ENCODE measurements at places on chromosomes 5 and 9. TPM values are rescaled to one million over a fixed set of nuclear protein-coding genes. Genes with fewer than 3 reads are reported as not detected.
A peak's percentile ranks its signal among the peaks of the same experiment; 100 is the strongest.

- no peak for DNase-seq
Observed at GRCh38 chr9:5336688-5337087, 3.0 kb downstream of the RLN1 start.

GRCh38 chr5:180105827-180106312 is 34.3 kb upstream of the RNF130 start:
- DNase-seq: no peak

- DNase-seq: no peak
Observed at GRCh38 chr9:136820971-136821825, 13.4 kb downstream of the RABL6 start.

GRCh38 chr5:166781737-166782136 is 1509.7 kb upstream of the WWC1 start:
- peak; percentile 12 for DNase-seq

- DNase-seq: no peak
Observed at GRCh38 chr9:76989501-76989900, 30.0 kb upstream of the FOXB2 start.

DNA sequence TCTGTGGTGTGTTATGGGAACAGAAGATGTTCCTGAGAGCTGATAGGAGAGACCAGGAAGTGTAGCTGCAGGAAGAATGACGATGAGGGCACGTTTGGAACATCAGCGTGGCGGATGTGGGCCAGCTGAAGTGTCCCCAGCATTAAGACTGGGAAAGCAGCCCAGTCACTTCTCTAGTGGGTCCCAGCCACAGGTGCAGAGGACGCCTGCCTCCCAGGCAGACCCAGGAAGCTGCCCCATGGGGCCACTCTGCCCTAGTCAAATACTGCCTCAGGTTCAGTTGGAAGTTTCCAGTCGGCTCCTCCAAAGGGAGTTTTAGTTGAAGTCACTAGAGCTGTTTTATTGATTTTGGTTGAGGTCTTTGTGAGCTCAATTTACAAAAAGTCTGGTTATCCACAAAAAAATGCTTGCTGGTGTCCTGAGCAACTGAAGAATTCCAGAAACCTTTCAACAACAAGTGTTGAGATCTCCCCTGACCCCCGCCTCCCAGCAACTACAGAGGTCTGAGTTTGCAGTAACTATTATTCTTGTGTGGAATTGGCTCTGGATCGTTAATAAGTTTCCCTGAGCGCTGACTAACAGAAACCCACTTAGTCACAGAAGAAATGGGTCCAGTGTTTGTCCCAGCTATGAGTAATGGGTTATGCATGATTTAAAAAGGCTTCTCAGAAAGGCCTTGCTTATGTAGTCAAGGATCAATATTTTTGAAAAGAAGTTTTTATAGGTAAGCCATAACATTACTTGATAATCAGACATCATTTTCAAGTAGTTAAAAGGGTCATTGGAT is 294.1 kb downstream of the FANCC start:
- DNase-seq: peak; percentile 75

DNA sequence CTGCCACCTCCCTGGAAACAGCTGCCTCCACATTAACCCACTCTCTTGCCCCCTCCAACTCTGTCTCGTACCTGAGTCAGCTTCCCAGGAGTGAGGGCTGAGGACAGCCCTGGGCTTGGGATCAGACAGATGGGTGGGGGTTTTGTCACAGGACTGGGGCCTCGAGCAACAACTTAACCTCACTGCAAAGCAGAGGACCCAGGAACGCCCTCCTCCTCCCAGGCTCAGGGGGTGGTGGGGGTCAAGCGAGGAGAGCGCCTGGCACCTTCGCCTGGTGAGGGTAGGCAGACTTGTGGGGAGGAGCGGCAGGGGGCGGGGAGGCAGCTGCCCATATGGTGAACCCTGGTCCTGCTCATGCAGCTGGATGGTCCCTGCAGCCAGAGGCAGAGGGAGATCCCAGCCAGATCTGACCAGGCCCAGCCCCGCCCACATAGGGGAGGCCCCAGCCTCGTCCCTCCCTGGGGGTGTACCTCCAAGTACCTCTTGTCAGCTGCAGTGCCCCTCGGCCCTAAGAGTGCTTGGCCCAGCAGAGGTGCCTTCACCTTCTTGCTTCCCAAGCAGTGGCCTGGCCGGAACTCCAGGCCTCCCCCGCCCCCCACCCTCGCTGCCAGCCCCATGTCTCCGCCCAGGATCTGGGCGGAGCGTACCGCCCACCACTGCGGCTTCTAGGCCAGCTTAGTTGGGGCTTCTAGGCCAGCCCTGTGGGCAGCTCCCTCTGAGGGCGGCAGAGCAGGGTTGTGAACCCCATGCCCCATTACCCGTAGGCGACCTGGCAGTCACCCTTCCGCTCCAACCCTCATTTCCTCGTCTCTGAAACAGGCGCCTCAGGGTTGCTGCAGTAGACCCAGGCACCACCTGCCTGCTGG is at the start of gene SARDH:
Gene SARDH, minus strand, starts transcription at position 579 of the 866 bp plus-strand sequence. CDS start 4,179 bp downstream, outside the sequence.
- peak; percentile 79 for DNase-seq

- no peak for DNase-seq
Observed at GRCh38 chr5:33049842-33050241, 338.7 kb downstream of the NPR3 start.

DNA sequence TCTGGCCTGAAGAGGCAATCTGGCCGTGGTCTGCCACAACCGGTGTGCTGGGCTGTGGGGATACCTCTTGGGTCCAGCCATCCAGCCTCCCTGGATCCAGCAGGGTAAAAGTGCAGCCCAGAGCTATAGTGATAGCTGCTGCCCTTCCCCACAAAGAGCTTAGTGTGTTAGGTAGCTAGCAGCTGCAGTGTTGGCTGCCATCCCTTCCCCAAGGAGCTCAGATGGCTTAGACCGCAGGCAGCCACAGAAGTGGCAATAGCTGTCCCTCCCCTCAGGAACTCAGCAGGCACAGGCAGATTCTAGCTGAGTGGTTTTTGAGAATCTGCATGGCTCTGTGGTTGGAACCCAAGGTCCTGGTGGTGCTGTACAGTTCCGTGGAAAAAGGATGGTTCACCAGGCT is 40.1 kb downstream of the GIN1 start:
- DNase-seq: no peak

DNA sequence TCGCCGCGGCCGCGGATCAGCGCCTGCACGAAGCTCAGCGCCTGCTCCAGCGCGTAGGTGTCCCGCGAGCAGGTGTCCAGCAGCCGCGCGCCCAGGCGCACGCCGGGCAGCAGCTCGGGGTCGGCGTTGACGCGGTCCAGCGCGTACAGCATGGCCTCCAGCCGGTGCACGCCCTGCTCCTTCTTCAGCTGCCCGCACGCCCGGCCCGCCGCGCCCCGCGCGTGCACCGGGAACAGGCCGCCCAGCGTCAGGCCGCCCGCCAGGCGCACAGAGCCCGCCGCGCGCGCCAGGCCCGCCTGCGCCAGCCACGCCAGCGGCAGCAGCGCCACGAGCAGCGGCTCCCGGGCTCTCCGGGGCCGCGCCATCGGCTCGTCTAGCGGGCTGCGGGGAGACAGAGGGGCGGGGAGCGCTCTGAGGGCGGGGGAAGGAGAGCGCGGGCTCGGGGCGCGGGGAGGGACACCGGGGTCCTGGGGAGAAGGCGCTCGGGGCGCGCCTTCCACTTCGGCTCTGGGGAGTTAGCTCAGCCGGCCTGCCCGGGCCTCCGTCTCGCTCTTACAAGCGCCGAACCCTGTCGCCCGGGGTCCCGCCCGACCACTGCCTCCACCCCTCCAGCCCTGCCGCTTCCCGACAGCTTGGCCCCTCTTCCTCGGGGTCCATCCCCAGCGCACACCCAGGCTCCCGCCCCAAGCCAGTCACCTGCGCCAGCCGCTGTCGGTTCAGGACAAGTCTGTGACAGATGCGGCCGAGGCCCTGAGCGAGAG is at the start of gene GRM6:
Gene GRM6, minus strand, starts transcription at position 741 of the 761 bp plus-strand sequence. Its CDS starts 376 bp downstream, at position 365.
- peak; percentile 9 for DNase-seq

DNA sequence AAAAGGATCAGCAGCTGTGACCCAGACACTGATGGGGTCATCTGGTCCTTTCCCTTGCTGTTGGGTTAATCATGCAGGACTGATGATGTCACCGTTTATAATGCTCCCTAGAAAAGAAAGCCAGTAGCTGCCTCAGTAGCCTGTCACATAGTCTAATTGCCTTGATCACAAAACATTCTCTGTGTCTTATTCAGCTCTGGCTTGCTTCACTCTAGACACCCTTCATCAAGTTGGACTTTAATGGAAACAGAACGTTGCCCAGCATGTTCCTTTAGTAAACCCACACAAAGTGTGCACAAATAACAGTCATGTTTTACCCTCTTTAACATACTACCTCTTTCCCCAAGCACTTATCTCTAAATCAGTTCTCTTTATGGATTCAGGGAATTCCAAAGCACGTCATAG is 170.8 kb downstream of the SGCD start:
- DNase-seq: peak; percentile 43

- DNase-seq: peak; percentile 28
Observed at GRCh38 chr5:132830436-132831094, at the start of gene SHROOM1. Gene SHROOM1, minus strand, starts transcription at chr5:132830647. Its CDS starts 4,507 bp downstream, at chr5:132826140.

GRCh38 chr5:18281947-18282581 is 647.8 kb downstream of the TAF11L14 start:
- peak; percentile 61 for DNase-seq

DNA sequence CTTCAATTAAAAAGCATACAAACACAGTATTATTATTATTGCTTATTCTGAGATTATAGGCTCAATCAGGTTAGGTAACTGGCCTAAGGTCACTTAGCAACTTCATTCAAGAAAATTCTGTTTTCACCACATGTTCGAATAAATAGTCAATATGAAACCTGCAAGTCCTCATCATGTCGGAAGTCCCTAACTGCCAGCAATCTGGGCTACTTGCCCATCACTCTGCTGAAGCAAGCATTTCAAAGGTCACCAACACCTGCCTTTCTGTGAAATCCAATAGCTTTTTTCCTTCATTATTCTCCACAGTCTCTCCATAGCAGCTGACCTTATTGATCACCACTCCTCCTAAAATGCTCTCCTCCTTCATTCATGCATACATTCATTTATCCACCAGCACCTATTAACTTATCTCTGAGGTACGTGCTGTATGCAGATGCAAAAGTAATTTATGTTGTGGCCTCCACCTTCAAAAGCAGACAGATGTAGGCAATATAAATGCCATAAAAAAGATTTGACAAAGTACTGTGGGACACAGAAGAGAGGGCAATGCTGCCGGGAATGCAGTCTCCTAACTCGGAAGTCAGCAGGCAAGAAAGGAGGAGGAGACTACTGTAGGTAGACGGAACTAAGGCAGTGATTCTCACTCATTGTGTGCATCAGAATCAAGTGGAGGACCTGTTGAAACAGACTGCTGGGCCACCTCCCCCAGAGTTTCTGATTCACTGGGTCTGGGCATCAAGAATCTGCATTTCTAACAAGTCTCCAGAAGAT is 310.9 kb downstream of the BNC2 start:
- DNase-seq: no peak

DNA sequence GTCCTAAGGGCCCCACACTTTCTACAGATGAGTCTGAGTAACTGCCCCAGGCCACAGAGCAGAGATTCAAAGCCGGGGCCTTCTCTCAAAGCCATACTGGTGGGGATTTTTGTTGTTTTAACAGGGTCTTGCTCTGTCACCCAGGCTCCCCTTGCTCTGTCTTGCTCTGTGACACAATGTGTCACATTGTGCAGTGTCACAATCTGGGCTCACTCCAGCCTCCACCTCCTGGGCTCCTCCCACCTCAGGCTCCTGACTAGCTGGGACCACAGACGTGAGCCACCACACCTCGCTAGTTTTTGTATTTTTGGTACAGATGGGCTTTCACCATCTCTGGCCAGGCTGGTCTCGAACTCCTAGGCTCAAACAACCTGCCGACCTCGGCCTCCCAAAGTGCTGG is 8.6 kb downstream of the AGPAT2 start:
- DNase-seq: no peak

DNA sequence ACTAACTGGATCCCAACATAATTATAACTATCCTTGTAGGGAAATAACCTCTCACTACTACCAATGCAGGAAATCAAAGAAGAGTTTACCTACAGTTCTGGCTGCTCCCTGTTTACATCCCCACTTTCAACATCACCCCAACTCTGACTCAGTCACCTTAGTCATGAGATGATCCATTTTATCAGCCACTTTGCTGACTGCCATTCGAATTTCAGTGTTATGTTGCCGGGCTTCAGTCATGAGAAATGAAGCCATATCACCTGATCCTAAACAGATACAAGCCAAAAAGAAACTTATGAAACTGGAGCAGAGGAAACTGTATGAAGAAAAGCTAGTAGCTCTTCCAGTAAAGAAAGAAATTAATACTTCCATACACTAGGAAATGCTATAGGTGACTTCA is 33.7 kb downstream of the SLC31A2 start:
- DNase-seq: no peak

GRCh38 chr5:14208071-14209021 is 65.2 kb downstream of the TRIO start:
- no peak for DNase-seq

GRCh38 chr5:170262061-170263045 is 29.6 kb downstream of the C5orf58 start:
- no peak for DNase-seq

GRCh38 chr9:123642291-123643278 is 286.6 kb downstream of the CRB2 start:
- peak; percentile 85 for DNase-seq

GRCh38 chr9:136754059-136754572 is 3.9 kb downstream of the LCN8 start:
- DNase-seq: no peak

- no peak for DNase-seq
Observed at GRCh38 chr9:76528642-76529190, 69.7 kb downstream of the GCNT1 start.

DNA sequence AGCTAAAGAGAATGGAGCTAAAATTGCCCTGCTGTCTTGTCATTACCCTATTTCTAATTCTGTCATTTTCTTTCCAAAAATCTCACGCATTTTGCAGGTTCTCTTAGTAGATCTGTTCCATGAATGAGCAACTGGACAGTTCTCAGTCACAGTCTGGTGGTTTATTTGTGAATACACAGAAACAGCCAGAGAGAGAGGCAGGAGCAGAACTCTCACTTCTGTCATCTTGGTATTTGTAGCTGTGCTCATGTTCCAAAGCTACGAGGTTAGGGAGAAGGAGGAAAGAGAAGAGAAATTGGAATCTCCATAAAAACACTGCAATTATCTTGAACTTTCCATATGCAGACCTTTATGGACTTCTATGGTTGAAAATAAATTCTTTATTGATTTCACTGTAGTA is 118.0 kb upstream of the OR13F1 start:
- DNase-seq: no peak

Gene PCDHGA2
- total RNA-seq: 3.7 TPM

Gene SNAPC4
- total RNA-seq: 11.5 TPM

Gene FST
- total RNA-seq: 14.4 TPM

Gene TUSC1
- 20.7 TPM for total RNA-seq

Measured in tongue (tissue), 3 donors.